NCI-H1417 (cell line): ENCODE measurements at places on chromosomes 6 and 20.
A peak's percentile ranks its signal among the peaks of the same experiment; 100 is the strongest.

GRCh38 chr6:113813142-113813541 is 44.0 kb upstream of the MARCKS start:
- no peak for DNase-seq

DNA sequence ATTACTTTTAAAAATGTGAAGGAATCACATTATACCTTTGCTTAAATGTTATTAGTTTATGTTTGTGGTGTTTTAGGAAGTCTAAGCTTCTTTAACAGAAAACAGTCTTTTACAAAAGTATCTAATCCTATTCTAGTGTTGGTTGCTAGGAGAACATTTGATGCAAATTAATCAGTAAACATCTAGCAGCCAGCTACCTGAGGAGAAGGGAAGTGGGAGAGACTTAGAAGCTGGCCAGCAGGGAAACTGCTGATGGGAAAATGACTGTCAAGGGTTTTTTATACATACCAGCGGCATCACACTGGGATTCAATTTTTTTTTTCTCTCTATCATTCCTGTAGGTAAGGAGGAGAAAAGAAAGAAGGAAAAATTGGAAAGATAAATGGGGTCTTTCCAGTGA is 686.0 kb upstream of the MMS22L start:
- DNase-seq: peak; percentile 6

- no peak for DNase-seq
Observed at GRCh38 chr6:109075934-109076333, 18.7 kb downstream of the SESN1 start.

GRCh38 chr6:126923807-126924206 is 194.7 kb upstream of the RSPO3 start:
- DNase-seq: no peak

GRCh38 chr20:25116739-25117458 is 35.0 kb upstream of the VSX1 start:
- no peak for DNase-seq

DNA sequence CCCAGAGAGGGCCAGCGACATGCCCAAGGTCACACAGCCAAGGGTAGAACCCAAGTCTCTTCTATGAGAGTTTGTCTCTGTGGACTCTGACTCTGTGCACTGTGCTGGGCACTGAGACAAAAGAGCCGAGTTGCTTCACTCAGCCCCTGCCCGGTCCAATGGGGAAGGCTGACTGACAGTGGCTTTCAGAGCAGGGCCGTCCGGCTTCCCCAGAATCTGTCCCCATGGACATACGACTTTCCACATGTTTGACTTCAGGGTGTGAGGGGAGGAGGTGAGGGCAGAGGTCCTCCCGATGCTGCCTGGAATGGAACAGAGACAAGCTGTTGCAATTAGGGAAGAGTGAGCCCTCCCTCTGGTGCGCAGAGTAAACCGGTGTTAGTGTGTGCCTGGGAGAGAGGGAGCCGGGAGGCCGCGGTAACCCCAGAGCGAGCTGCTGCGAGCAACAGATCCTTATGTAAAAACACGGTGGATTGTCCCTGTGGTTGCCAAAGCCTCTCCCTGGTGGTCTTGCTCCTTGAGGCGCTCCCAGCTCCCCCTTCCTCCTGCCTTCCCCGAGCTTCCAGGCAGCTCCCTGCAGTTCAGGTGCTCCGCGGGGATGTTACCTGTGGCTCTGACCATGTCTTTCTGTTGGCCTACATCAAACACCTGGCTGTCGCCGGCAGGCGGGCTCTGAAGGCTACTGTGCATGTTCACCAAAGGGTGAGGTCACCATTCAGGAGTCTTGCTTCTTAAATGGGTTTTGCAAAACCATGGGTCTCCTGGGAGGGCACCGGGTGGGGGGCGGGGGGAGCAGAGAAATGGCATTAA is 672 bp downstream of the SIRPA start:
- peak; percentile 74 for DNase-seq

DNA sequence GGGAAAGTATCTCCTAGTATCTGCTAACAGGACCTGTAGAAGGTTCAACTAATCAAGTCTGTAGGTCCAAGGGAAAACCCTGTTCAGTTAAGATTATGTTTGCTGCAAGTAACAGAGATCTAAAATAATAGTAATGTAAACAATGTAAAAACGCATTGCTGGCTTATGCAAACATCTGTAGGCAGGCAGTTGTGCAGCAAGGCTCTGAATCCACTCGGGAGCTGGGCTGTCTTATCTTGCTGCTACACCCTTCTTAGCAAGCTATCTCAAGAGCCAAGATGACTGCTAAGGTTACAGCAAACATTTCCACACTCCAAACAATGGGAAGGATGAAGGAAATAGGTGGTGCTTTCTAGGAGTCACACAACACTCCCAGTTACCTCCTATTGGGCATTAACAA is 397.3 kb upstream of the NRSN1 start:
- DNase-seq: peak; percentile 1

DNA sequence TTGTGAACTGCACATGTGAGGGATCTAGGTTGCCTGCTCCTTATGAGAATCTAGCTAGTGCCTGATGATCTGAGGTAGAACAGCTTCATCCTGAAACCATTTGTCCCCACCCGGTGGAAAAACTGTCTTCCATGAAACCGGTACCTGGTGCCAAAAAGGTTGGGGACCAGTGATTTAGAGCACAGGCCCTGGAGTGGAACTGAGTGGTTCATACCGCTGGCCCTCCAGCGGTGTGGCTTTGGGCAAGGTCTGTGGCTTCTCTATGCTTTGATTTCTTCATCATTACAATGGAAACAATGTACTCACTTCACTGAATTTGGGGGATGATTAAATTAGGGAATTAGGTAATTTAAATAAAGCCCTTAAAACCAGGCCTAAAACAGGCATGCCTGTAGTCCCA is 36.3 kb downstream of the CD164 start:
- DNase-seq: no peak

- DNase-seq: peak; percentile 1
Observed at GRCh38 chr6:49551078-49551865, 804 bp downstream of the C6orf141 start.

GRCh38 chr6:28657381-28657768 is 131.7 kb downstream of the GPX5 start:
- DNase-seq: no peak

GRCh38 chr6:116326181-116326671 is 44.5 kb upstream of the DSE start:
- DNase-seq: no peak

DNA sequence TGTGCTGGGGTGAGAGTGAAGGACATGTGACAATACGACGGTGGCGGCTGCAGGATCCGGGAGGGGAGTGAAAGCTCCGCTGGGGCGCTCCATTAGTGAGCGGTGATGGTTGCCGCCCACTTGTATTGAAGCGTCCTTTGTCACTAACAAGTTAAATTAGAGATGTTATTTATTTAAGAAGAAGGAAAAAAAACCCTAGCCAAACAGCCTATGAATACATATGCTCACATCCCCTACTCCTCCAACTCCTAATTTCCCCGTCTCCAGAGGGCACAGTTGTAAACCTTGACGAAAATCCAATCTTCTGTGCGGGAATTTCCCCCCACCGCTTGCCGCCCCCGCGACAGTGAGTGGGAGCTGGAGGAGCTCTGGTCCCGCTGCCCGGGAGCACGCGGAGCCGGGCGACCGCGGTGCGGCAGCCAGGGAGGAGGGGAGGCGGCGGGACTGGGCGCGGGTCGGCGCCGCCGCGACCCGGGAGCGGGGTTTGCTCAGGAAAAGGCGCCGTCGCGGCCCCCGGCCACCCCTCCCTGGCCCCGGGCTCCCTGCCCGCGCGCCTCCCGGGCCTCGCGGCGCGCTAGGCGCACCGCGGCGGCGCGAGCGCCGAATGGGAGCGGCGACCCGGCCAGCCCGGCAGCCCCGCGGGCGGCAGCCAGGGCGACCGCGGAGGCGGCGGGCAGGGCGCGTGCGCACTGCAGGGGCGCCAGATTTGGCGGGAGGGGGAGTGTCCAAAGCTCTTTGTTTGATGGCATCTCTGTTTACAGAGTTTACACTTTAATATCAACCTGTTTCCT is at the start of gene MYB:
Gene MYB (plus strand): TSS at position 767 of the 791 bp plus-strand sequence. CDS start 206 bp downstream, outside the sequence.
- peak; percentile 93 for DNase-seq

DNA sequence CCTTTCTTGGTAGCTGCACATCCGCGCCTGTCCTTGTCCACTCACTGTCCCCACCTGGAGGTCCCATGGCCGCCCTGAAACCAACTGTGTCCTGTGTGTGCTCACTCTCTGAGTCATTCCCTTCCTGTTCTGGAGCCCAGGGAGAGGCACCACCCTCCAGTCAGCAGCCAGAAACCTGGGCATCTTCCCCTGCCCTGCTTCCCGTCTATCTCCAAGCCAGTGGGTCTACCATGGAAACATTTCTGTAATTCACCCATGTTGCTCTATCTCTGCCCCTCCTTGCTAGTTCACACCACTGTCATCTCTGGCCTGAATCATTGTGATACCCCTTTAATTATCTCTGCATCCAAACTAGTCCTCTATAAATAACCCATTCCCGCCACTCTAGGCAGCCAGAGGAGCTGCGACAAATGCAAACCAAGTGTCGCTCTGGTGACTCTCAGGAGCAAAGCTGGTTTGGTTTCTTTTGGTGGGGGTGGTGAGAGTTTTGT is 28.8 kb upstream of the SYNJ2 start:
- DNase-seq: no peak

- DNase-seq: no peak
Observed at GRCh38 chr6:37072526-37072925, 67.1 kb downstream of the FGD2 start.

DNA sequence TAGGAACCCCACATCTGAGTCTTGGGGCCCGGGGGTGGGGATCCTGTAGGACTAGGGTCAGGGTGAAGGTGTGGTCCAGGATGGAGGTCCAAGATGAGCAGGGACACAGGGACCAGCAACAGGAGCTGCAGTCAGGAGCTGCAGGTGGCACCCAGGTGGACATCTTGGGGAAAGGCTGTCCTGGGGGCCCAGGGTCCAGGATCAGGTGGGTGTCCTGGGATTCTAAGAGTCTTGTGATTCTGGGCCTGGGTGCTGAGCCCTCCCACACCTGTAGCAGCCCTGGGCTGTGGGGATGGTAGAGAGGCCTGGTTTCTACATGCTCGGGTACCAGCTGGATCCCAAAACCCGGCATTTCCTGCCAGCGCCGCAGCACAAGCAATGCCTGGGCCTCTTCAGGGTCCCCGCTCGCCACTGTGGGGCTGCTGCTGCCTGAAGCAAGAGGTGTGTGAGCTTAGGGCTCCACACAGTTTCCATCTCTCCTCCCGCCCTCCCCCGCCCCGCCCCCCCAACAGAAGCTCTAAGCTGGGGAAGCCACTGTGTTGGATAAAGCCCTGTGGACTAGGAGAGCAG is 20.7 kb downstream of the ERGIC3 start:
- no peak for DNase-seq

DNA sequence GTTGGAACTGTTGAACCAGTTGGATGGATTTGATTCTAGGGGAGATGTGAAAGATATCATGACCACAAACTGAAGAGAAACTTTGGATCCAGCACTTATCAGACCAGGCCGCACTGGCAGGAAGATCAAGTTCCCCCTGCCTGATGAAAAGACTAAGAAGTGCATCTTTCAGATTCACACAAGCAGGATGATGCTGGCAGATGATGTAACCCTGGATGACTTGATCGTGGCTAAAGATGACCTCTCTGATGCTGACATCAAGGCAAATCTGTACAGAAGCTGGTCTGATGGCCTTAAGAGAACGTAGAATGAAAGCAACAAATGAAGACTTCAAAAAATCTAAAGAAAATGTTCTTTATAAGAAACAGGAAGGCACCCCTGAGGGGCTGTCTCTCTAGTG is 72.8 kb upstream of the CDYL start:
- no peak for DNase-seq

DNA sequence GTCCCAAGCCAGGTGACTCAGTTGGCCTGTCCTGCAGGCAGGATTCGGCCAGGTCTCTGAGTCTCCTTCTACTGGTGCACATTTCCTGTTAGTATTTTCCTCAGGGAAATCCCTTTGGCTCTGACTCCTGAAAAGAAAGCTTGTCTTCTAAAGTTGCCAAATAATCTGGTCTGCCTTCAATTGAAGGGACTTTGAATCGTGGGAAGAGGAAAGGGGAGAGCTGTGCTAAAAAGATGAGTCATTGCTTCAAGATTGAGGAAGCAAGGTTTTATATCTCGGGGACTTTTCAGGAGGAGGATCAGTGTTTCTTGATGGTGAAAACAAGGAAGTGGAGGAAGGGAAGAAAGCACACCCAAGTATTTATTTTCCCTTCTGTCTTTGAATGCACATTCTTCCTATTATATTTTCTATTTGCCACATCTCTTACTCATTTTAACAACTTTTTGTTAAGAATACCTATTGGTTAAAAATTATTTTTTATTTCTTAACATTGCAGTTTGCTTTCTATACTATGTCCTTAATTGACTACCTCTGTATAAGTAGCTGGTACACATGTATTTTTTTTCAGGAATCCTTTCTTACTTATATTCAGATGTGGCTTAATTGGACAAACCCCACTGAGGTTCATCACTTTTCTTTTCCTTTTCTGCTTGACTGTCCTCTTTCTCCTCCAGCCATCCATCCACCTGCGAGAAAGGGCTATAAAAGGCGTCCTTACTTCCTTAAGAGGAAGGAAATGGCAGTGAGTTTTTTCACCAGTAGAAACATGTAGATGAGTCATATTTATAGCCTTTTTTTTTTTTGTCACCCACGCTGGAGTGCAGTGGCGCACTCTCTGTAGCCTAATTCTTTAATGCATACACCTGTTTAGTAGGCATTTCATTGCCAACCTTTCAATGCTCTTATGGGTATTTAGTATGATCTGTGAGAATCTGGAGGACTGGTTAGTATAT is 15.0 kb upstream of the IFNGR1 start:
- no peak for DNase-seq

DNA sequence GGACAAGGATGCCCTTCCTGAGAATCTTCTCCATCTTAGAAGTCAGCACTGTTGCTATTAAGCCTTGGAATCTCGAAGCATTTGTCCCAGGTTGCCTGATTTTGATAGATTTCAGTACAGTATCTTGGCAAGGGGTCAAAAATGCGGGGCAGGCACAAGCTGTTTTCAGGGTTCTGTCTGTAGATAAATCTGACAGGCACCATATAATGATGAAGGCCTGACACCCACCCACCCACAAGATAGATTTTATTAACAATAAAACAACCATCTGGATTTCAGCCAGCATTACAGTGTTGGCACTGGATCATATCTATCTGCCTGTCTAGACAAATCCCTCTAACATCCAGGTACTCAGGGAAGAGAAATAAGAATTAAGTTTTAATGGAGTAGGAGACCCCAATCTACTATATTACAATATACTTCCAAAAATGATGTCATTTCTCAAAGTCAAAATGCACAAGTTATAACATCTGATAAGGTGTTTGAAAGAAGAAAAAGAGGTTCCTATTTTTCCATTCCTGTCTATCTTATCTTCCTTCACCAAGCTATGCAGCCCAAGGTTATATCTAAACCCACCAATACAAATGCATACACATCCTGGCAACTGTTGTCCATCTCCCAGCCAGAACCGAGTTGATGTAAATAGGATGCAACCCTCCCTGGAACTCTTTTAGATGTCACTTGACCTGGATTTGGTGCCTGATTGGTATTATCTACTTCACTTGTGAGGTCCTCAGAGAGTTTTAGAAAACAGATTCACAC is 10.7 kb downstream of the NEDD9 start:
- no peak for DNase-seq

- DNase-seq: no peak
Observed at GRCh38 chr20:52552181-52552872, 360.7 kb upstream of the ZFP64 start.
